ENCODE measurements at places on chromosomes 1 and 21.

GRCh38 chr1:212515329-212515760 is 82.6 kb downstream of the NENF start:
- DNase-seq, result no peak

- DNase-seq, result no peak
Measured at GRCh38 chr1:239772446-239772845, 319.2 kb upstream of the FMN2 start.

DNA sequence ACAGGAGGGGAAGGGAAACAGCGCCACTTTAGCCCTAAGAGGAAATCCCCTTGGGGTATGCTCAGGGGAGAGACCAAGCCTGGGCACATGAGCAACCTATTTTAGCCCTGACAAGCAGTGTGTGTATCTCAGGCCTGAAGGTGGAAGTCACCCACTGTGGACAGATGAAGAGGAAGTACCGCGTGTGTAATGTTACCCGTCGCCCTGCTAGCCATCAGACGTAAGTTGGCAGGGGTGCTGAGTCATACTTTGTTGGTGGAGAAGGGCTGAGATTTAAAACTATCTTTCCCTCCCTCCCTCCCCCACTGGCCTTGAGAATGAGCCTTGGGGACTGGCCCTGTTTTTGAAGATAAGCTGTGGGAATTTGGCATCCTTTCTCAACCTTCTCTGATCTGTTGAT is 11.2 kb downstream of the AGO1 start:
- DNase-seq, result no peak

GRCh38 chr1:209580577-209580976 is 2.9 kb upstream of the CAMK1G start:
- no peak for DNase-seq

- no peak for DNase-seq
Measured at GRCh38 chr1:235093013-235093695, 35.5 kb downstream of the TOMM20 start.

- no peak for DNase-seq
Measured at GRCh38 chr1:37651803-37652202, 17.1 kb upstream of the RSPO1 start.

DNA sequence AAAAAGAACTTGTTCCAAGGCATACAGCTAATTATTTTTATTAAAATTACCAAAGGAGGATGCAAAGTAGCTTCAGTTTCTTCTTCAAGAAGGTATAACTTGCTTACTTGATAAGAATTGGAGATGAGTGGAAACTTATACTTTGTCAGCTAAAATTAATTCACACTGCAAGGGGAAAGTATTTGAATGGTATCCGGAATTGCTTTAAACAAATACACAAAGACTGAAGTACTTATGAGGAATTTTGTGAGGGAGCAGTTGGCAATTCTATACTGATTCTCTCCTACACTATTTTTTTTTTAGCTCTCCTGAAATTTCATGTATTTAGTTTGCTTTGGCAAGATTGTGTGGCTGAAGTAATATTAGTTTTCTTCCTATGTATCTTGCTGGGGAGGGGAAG is 39.2 kb upstream of the GRIK1 start:
- DNase-seq, result no peak

- peak; percentile 10 for DNase-seq
Measured at GRCh38 chr1:228697207-228698016, 37.9 kb upstream of the RHOU start.

DNA sequence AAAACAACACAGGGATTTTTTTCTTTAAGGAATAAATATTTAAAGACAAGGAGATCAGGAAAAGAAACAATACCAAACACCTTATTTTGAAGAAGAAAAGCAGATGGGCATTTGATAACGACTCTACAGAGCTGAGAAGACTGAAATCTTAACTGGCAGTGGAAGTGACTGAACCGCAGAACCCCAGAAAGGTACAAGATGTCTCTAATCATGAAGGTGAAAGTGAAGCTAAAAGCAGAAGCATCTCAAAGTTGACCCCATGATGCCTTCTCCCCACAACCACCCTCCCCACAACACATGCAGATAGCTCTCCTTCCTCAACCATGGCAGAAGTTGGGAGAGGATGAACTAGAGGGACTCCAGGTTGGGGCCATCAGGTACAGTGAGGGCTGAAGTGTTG is 129.6 kb downstream of the ZNF648 start:
- DNase-seq, result no peak

DNA sequence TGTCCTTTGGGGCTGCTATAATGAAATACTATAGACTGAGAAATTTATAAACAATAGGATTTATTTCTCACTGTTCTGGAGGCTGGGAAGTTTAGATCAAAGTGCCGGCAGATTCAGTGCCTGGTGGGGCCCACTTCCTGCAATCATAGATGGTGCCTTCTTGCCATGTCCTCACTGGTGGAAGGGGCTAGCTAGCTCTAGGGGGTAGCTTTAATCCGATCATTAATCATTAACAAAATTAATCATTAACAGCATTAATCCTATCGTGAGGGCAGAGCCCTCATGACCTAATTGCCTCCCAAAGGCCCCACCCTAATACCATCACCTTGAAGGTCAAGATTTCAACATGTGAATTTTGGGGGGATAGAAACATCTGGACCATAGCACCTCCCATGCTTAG is 124.3 kb downstream of the TRABD2B start:
- no peak for DNase-seq

DNA sequence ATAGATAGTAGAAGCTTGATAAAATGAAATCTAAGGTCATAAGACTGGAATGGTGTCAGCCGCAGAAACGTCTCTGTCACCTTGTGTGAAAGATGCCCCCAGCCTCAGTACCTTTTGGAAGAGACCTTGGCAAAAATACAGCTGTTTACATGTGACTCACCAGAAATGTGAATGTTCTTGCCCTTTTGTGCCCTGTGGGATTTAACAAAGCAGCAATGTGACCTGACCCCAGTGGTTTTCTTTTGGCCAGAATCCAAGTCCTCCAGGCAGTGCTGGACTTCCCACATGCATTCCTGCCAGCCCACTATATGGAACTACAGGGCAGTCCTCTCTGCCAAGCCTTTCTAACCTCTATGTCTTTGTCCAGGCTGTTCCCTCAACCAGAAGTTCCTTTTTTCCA is 27.2 kb upstream of the LRRC8C start:
- DNase-seq, result no peak

- DNase-seq, result no peak
Measured at GRCh38 chr1:23895993-23896392, 17.2 kb downstream of the CNR2 start.

DNA sequence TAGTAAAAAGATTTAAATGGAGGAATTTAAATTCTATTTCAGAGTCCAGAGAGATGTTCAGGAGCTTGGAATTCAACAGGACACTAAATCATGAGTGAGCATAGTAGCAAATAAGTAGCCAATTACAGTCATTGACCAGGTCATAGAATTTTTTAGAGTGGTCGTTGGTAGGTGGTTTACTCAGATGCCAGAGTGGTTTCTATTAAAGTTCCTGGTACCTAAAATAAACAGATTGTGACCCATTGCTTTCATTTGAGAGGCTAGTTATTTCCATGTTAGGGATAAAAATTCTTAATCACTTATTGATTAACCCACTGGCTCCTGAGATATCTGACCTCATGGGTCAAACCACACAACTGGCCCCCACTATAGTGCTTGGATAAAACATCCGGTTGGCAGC is 201.3 kb downstream of the ASTN1 start:
- no peak for DNase-seq

- DNase-seq, result peak; percentile 87
Measured at GRCh38 chr1:154973344-154974101, 958 bp upstream of the CKS1B start.

DNA sequence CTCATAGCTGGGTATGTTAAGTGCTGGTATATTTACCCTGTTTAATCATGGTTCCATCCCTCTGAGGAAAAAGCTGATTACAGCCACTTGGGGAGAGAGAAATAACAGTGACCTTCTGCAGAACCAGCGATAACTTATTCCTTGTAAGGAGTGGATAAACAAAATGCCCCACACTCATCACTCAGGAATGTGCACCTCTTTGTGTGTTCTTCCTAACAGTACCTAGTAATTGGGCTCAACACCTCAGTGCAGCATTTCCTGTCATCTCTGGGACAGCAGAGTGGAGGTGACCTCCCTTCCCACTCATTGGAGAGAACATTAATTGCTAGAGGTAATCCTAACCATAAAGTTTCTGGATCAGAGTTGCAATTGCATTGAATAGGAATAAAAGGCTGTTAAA is 112.5 kb upstream of the F3 start:
- DNase-seq, result no peak

DNA sequence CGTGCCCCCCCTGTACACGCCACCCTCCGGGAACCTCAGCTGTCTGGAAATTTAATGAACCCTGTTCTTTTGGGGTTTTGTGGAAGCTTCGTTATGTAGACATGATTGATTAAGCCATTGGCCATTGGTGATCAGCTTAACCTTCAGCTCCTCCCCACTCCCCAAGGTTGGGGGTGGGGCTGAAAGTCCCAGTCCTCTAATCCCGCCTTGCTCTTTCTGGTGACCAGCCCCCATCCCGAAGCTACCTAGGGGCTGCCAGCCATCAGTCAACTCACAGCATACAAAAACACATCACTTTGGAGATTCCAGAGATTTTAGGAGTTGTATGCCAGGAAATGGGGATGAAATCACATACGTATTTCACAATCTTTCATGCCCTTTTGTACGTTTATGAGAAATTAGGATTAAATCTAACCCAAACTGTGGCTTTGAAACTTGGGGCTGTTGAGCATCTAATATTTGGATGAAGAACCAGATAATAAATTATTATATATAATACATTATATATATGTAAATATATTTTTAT is 52.3 kb downstream of the BACE2 start:
- no peak for DNase-seq

GRCh38 chr1:18783705-18784481 is 75.6 kb downstream of the TAS1R2 start:
- DNase-seq, result no peak

DNA sequence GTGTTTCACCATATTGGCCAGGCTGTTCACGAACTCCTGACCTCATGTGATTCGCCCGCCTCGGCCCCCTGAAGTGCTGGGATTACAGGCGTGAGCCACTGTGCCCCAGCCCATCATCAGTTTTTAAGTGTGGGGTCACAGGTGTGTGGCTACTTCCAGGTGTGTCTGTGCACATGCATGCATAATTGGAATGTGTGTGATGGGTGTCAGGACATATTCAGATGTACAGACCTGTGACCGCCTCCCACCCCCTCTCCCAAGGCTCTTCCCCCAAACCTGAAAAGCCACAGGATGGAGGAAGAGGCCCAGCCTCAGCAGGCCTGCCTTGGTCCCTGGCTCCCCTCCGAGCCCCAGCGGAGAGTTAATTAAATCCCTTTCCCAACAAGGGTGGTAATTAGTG is 37.3 kb upstream of the CSF3R start:
- no peak for DNase-seq

DNA sequence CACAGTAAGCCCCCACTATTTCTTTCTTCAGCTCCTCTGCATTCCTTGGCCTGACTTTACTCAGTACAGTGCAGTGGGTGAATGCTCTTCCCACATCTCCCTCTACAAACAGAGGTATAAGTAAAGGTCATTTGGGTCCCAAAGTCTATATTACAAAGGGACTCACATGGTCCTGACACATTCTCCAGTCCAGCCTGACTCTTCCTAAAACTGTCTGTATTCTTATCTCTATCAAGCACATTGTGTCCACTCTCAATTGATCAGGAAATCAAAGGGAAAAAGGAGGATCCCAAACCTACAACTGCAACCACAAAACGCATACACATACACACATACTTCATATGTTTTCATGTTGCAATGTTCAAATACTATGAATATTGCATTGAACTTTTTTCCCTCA is 49.4 kb downstream of the FRRS1 start:
- DNase-seq, result no peak

GRCh38 chr1:239630767-239631166 is 244.4 kb downstream of the CHRM3 start:
- no peak for DNase-seq

GRCh38 chr1:209886219-209886536 is 51.8 kb upstream of the SYT14 start:
- no peak for DNase-seq

- DNase-seq, result no peak
Measured at GRCh38 chr21:40846103-40846502, 855 bp downstream of the DSCAM start.

- no peak for DNase-seq
Measured at GRCh38 chr1:100452641-100453040, 85.3 kb upstream of the GPR88 start.

DNA sequence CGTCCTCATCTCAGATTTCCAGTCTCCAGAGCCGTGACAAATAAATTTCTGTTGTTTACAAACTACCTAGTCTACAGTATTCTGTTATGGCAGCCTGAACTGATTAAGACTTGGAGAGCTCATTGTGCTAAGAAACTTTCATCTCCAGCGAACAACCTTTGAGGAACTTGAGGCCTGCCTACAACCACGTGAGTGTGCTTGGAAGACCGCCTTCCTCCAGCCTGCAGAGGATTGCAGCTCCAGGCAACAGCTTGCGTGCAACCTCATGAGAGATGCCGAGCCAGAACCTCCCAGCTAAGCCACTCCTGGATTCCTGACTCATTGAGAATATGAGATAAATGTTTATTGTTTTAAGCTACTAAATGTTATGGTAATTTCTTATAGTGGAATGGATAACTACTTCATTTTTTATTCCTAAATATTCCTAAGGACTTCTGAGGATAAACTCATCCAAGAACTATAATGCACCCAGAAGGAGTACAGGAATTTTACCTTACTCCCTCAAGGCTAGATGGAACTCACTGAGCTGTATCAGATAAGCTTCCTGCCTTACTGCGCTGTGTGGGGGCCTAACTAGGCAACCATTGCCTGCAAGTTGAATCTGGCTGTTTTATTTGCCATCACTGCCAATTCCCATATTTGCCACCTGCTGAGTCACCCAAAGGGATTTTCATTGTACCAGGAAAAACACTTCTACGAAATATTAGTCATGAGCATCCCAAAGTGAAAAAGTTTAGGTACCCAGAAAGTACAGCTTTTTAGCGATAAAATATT is 17.6 kb downstream of the FAM177B start:
- peak; percentile 71 for DNase-seq

GRCh38 chr1:48841461-48841860 is 64.8 kb upstream of the BEND5 start:
- DNase-seq, result no peak

GRCh38 chr1:8701794-8702471 is 115.5 kb downstream of the RERE start:
- no peak for DNase-seq

DNA sequence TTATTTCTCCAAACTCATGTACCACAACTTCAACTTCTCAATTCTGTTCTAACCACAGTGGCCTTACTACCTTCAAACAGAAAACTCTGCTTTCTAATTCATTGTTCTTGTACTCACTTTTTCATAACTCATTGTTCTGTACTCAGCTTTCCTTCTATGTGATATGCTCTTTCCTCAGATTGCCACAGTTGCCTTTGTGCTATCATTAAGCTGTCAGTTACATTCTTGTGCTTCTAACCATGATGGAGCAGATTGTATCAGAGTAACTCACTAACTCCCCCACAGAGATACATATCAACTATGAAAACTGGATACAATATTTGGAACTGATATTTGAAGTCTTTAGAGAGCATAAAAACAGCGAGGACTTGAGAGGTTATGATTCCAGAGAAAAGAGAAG is 1213.7 kb downstream of the KCNT2 start:
- no peak for DNase-seq

- no peak for DNase-seq
Measured at GRCh38 chr1:220803401-220804201, 16.9 kb downstream of the MTARC1 start.

GRCh38 chr1:59375321-59376220 is 78.7 kb downstream of the FGGY start:
- peak; percentile 100 for DNase-seq
